Kidney (tissue), 22 donors: ENCODE measurements at places on chromosomes 12 and 14. TPM values are rescaled to one million over a fixed set of nuclear protein-coding genes. Genes with fewer than 3 reads are reported as not detected.
A peak's percentile ranks its signal among the peaks of the same experiment; 100 is the strongest.

DNA sequence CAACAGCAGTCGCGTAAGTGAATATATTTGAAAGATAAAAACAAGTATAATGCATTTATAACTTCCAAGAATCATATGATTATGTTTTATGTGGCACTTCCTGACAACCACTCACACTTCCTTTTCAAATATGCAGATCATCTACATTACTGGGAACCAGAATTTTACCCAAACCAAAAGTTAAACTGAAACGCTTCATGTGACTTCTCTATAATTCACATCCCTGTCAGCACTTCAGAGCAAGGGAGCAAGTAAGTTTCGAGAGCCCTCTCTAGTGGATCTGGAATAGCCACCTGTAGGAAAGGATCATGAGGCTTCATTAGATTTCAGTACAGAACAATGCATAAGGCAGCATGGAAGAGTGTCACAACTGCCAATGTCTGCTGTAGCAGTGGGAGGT is 13.7 kb upstream of the ALX1 start:
- no peak for DNase-seq

DNA sequence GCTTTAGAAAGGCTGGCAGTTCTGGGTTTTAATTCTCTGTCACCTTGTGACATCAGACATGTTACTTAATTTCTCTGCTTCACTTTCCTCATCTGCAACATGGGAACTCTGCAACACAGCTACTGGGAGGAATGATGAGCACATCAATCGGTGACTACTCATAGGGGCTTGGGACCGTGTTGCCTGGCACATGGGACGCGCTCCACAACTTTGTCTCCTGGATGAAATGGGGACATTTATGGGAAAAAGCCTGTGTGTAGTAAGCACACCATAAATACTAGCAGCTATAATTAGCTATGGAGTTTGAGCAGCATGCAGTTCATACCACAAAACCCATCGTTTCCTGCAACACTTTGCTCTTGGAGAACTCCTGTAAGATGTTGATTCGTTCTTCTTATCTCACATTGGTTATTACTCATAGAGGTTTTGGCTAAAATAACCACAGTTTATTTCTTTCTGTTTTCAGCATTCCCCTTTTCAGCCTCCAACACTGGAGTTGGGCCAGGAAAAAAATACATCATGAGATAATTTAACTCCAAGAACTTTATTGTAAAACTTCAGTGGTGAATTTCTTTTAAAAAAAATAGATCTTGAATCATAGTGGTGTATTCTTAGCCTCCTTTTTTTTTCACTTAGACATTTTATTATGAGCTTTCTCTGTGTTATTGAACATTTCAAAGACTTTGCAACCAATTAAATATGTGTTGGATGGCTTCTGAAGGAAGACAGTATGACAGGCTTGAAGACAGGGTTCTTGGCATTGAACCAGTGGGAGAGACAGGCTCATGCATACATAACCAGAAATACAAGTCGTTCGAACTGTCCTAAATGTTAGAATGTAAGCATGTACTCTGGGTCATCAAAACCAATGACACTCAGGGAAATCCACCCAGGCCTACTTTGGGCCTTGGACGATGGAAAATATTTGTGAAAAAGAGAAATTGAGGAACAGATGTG is 72.7 kb downstream of the RIN3 start:
- peak; percentile 2 for DNase-seq

DNA sequence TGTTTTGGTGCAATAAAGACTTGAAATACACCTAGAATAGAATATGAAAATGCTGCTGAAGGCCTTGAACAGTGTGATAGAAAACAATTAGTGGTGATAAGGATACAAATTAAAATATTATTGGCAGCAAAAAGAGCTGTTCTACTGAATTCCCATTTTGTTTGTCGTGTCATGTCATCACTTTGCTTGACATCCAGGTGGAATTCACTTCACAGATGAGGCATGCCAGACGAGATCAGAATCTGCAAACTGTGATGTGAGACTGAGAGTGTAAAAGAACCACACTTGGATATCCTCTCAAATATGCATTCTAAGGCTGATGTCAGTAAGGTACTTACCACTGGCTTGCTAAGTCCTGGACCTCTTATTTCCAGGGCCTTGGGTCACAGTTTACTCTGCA is 635.1 kb upstream of the STXBP6 start:
- DNase-seq = no peak

The CEP290 gene
- polyA plus RNA-seq = 5.1 TPM

The TAS2R31 gene
- polyA plus RNA-seq = not detected

The DLST gene
- 112 TPM for polyA plus RNA-seq

DNA sequence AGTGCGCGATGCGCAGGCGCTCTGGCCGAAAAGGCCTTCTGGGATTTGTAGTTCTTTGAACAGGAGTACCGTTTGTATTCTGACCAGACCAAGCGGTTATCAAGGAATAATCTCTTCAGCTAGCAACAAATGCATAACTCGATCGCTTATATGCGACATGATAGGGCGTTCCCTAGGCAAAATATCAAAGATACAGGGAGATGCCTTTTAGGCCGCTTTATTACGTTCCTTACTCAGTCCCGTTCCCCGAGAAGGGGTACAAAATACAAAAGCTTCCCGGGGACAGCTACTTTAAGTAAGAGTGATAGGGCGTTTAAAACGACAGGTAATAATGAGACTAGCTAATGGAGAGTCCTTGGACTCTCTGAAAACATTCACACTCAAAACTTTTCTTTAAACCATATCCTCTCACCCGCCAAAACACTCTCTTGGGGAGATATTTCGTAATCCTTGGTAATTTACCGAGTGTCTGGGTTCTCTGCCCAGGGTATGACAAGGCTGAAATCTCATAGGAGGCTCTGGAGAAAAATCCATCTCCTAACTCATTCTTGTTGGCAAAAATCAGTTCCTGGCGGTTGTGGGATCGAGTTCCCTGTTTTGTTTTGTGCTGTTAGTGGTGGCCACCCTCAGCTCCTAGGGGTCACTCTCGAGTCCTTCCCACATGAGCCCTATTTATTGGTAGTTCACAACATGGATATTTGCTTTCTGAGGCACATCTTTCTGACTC is 412 bp upstream of the SNW1 start:
- DNase-seq = peak; percentile 41
